Activated naive CD4-positive, alpha-beta T cell treated with anti-CD3 and anti-CD28 coated beads, Interleukin-2, amount 10 ng/mL, durations not matched to agents 7 days and 5 days (primary cell): ENCODE measurements at places on chromosomes 2 and 18.

GRCh38 chr2:96933305-96934181, 52.8 kb downstream of the FAM178B start:
- peaks cover 4% of the 10 kb centered on the region for H3K4me1 ChIP-seq
- H3K27me3 ChIP-seq: peaks cover 71% of the 10 kb centered on the region
- no peak overlapping the region for H3K27ac ChIP-seq
- no peak for DNase-seq
- no peak overlapping the region for H3K4me3 ChIP-seq

GRCh38 chr2:46555011-46555410, 75.6 kb downstream of the TMEM247 start:
- H3K4me3 ChIP-seq: no peak overlapping the region
- H3K4me1 ChIP-seq: peaks cover 32% of the 10 kb centered on the region
- H3K27me3 ChIP-seq: no peaks in the 10 kb centered on the region
- peak; percentile 54 for DNase-seq
- H3K27ac ChIP-seq: no peak overlapping the region

DNA sequence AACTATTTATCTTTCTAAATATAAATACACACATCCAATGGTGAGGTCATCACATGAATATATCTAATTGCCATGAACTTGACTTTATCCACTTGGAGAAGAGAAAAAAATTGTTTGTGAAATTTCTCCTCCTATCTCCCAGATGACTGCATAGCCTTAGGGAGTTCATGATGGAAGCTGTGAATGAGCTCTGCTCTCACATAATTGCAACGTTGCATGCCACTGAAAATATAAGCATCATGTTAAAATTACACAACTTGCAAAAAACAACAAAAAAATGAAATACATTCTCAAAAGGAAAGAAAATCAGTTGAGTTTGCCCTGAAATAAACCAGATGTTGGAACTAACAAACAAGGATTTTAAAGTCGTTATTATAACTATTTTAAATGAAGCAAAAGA, 50.6 kb upstream of the OSR1 start:
- H3K27me3 ChIP-seq: no peaks in the 10 kb centered on the region
- H3K36me3 ChIP-seq: no peaks in the 10 kb centered on the region
- H3K4me3 ChIP-seq: no peak overlapping the region
- no peak overlapping the region for H3K27ac ChIP-seq

GRCh38 chr2:205762881-205763280, 80.6 kb downstream of the NRP2 start:
- H3K27me3 ChIP-seq: peaks cover 43% of the 10 kb centered on the region
- H3K4me3 ChIP-seq: no peak overlapping the region
- no peak overlapping the region for H3K27ac ChIP-seq
- H3K36me3 ChIP-seq: peaks cover 2% of the 10 kb centered on the region

DNA sequence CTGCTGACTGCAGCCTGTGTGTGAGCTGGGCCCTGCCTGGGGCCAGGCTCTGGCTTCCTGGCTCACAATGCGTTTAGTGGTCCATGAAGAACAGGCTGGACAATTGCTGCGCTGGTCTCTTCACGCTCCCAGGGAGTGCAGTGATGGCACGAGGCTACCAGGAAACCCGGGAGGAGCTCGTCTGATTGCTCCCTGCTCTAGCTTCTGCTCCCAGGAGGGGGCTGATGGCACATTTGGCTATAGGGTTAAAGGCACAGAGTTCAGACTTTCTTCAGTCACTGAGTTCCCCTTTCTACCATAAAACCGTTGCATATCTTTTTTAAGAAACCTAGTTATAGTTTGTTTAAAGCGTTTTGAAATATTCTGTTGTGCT, 60.1 kb downstream of the KCNF1 start:
- no peak overlapping the region for H3K4me3 ChIP-seq
- H3K36me3 ChIP-seq: no peaks in the 10 kb centered on the region
- peaks cover 47% of the 10 kb centered on the region for H3K27me3 ChIP-seq
- H3K27ac ChIP-seq: no peak overlapping the region

DNA sequence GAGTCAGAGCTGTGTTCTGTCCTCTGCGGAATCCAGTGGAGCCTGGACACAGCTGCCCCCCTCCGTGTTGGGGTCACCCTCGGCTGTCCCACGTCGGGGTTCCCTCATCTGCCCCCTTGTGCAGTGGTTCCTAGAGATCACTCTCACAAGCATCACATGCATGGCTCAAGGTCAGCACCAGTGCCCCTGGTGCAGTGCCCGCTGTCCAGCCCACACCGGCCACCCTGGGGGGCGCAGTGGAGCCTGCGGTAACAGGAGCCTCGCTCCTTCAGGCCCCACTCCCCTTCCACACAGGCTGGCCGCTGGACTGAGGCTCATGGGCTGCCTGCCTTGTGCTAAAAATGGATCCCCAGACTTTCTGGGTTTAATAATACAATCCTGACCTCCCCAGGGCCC, 8.8 kb downstream of the TEKT4 start:
- peaks cover 10% of the 10 kb centered on the region for H3K27me3 ChIP-seq
- H3K27ac ChIP-seq: no peak overlapping the region
- no peaks in the 10 kb centered on the region for H3K4me1 ChIP-seq
- H3K36me3 ChIP-seq: no peaks in the 10 kb centered on the region
- no peak for DNase-seq

- no peaks in the 10 kb centered on the region for H3K4me1 ChIP-seq
- no peaks in the 10 kb centered on the region for H3K27me3 ChIP-seq
- H3K36me3 ChIP-seq: no peaks in the 10 kb centered on the region
- no peak overlapping the region for H3K4me3 ChIP-seq
- H3K27ac ChIP-seq: no peak overlapping the region
- DNase-seq: no peak
Measured at GRCh38 chr2:33370636-33371265, 105.7 kb upstream of the RASGRP3 start.

GRCh38 chr2:40105593-40105992, 326.5 kb upstream of the THUMPD2 start:
- DNase-seq: no peak
- H3K27me3 ChIP-seq: no peaks in the 10 kb centered on the region
- no peaks in the 10 kb centered on the region for H3K36me3 ChIP-seq
- no peak overlapping the region for H3K4me3 ChIP-seq

DNA sequence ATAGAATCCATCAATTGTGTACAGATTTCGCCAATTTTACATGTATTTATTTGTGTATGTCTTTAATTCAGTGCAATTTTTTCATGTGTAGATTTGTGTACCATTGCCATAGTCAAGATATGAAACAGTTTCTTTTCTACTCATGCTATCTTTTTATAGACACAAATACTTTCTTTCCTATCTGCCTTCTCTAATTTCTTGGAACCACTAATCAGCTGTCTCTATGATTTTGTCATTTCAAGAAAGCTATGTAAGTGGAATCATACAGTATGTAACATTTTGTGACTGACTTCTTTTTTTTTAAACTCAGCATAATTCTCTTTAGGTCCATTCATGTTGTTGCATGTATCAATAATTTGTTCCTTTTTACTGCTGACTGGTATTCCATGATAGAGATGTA, 33.3 kb downstream of the KIAA1328 start:
- no peaks in the 10 kb centered on the region for H3K27me3 ChIP-seq
- no peaks in the 10 kb centered on the region for H3K4me1 ChIP-seq
- H3K27ac ChIP-seq: no peak overlapping the region
- no peak overlapping the region for H3K4me3 ChIP-seq

GRCh38 chr2:12711339-12711738, 5.4 kb upstream of the TRIB2 start:
- DNase-seq: no peak
- no peak overlapping the region for H3K27ac ChIP-seq
- H3K4me1 ChIP-seq: peaks cover 67% of the 10 kb centered on the region
- H3K4me3 ChIP-seq: no peak overlapping the region
- H3K27me3 ChIP-seq: no peaks in the 10 kb centered on the region

DNA sequence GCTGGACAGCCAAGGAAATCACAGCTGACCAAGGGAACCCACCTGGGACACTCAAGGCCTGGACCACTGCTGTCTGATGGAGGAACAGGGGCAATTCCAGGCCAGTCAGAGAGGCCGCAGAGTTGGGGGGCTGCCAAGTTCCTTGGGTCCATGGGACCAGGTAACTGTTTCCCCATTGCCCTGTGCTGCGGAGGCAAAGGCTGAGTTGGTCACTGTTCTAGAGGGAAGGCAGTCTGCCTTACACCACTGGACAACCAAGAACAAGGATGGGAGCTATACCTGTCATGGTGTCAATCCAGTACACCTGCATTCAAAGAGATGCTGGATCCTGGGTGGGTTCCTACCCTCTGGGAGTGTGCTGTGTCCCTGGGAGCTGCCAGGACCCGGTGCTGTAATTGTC, 9.6 kb upstream of the SP140L start:
- no peaks in the 10 kb centered on the region for H3K27me3 ChIP-seq
- DNase-seq: no peak
- no peak overlapping the region for H3K4me3 ChIP-seq
- H3K27ac ChIP-seq: peak overlapping the region; percentile 96
- H3K4me1 ChIP-seq: peaks cover 64% of the 10 kb centered on the region
- peaks cover 67% of the 10 kb centered on the region for H3K36me3 ChIP-seq

DNA sequence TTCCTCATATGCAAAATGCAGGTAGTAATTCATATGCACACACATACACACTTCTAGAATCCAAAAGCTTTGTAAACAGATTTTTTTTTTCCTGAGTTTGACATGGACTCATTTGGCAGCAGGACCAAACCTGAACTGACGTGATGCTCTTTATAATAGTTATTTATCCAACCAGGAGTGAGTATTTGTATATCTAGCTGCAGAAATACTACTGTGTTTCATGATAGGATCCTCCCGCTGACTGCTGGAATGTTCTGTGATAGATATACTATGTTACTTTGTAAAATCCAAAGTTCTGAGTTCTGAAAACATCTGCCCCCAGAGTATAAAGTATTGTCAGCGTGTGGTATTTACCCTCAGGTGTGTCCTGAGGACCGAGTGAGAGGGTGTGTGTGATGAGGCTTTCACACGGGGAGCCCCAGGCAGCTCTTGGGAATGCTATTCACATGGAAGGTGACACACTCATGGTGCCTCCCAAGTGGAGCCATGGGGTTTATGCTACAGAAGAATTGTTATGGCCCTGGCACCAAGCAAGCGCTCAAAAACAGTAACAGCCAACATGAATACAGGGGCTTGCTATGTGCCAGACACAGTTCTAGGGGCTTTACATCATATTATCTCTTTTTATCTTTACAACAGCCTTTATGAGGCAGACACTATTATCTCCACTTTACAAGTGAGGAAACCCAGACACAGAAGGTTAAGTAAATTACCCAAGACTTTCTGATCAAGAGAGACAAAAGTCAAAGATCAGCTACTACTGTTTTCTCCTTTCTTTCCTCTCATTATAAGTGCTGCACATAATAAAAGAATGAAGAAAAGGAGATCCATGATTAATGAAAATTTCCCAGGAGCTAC, 16.7 kb upstream of the TXNDC2 start:
- no peaks in the 10 kb centered on the region for H3K36me3 ChIP-seq
- DNase-seq: no peak
- no peak overlapping the region for H3K4me3 ChIP-seq
- H3K4me1 ChIP-seq: no peaks in the 10 kb centered on the region
- H3K27me3 ChIP-seq: peaks cover 9% of the 10 kb centered on the region
- H3K27ac ChIP-seq: no peak overlapping the region

DNA sequence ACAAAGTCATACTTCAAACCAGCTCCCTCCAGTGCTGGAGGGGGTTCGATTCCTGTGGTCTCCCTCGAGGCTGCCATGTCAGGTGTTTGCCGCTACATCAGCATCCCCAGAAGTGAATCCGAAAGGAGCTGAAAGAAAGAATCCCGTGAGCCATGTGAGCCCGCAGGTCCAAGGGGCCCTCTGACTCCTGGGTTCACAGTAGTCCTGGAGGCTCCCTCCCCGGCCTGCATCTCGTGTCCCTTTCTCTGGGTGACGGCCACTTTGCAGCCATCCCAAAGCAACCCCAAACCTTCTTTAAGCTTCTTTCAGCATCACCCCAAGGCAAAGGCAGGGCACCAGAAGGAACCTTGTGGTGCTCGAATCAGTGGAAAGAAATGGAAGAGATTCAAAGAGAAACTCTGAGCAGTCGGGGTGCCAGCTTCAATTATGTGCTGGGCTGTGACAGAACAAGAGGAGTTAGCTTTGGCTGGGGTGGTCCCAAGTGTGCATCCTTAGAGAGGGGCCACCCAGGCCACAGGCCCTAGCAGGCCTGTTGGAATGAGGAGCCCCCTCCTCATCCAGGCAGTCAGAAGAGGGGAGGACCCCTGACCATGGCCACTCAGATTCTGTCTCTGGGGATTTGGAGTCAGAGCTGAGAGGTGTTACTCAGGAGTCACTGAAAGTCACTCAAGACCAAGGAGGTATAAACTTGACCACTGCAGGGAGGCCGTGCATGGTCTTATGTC, 59.7 kb downstream of the CIB4 start:
- no peak overlapping the region for H3K27ac ChIP-seq
- no peak for DNase-seq
- no peaks in the 10 kb centered on the region for H3K4me1 ChIP-seq
- H3K4me3 ChIP-seq: no peak overlapping the region
- peaks cover 41% of the 10 kb centered on the region for H3K27me3 ChIP-seq

GRCh38 chr18:48975817-48976649, 25.3 kb upstream of the SMAD7 start:
- H3K4me3 ChIP-seq: peak overlapping the region; percentile 72
- no peak overlapping the region for H3K27ac ChIP-seq
- DNase-seq: peak; percentile 54
- peaks cover 88% of the 10 kb centered on the region for H3K27me3 ChIP-seq

GRCh38 chr2:170930991-170931266, 1.9 kb downstream of the GORASP2 start:
- H3K27me3 ChIP-seq: peaks cover 6% of the 10 kb centered on the region
- peaks cover 49% of the 10 kb centered on the region for H3K4me1 ChIP-seq
- peak overlapping the region; percentile 94 for H3K4me3 ChIP-seq
- no peak for DNase-seq
- peaks cover 29% of the 10 kb centered on the region for H3K36me3 ChIP-seq

- H3K4me3 ChIP-seq: no peak overlapping the region
- H3K27ac ChIP-seq: no peak overlapping the region
- H3K4me1 ChIP-seq: no peaks in the 10 kb centered on the region
- no peak for DNase-seq
- H3K27me3 ChIP-seq: peaks cover 36% of the 10 kb centered on the region
Measured at GRCh38 chr18:76670564-76671288, 151.6 kb upstream of the ZNF236 start.
